ENCODE measurements at places on chromosomes 12 and 14. TPM values are rescaled to one million over a fixed set of nuclear protein-coding genes. Genes with fewer than 3 reads are reported as not detected.

KLRK1 gene
- not detected for total RNA-seq

GPRC5A gene
- 94.6 TPM for total RNA-seq

AGAP2 gene
- not detected for total RNA-seq

- DNase-seq: no peak
These were observed 85.3 kb downstream of the PRKCH start for GRCh38 chr14:61406675-61407074.

POTEM gene
- total RNA-seq: not detected

- DNase-seq: no peak
These were observed 21.4 kb downstream of the KCTD10 start for GRCh38 chr12:109455706-109456105.
